Activated CD4-positive, alpha-beta memory T cell treated with anti-CD3 and anti-CD28 coated beads, Interleukin-2, amount 10 ng/mL, durations not matched to agents 7 days and 5 days (primary cell): ENCODE measurements at places on chromosomes 12 and 14. TPM values are rescaled to one million over a fixed set of nuclear protein-coding genes. Genes with fewer than 3 reads are reported as not detected.

- peak; percentile 49 for DNase-seq
Observed at GRCh38 chr12:120678572-120678971, 8.4 kb upstream of the MLEC start.

GRCh38 chr12:1728824-1729223 lies 38.0 kb downstream of the ADIPOR2 start:
- no peak for DNase-seq

DNA sequence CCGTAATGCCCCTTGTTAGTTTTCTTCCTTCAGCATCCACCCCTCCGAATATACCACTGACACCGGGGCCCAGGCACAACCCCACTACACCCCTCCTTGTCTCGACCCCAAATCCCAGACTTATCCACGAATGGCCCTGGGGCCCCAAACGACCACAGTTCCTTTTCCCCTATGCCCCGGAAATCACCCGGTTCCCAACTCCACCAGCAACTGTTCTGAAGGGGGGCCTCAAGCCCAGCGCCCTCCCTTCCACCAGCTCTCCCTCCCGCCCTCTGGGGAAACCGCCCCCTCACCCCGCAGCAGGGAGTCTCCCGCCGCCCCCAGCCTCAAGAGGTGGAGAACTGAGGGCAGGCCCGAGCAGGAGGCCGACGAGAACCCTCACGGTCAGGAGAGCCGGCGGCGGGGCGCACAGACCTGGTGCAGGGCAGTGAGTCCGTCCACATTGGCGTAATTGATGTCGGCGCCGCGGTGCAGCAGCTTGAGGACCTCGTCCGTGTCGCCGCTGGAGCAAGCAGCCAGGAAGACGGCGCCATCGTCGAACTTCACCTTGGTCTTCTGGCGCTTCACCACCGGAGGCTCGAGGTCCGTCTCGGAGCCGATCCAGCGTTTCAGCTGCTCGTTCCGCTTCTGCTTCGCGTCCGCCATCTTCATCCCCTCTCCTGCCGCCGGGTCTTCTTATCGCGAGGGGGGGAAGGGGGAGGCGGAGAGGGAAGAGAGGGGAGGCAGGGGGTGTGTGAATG lies 446 bp downstream of the PPP1R12A start:
- peak; percentile 56 for DNase-seq

DNA sequence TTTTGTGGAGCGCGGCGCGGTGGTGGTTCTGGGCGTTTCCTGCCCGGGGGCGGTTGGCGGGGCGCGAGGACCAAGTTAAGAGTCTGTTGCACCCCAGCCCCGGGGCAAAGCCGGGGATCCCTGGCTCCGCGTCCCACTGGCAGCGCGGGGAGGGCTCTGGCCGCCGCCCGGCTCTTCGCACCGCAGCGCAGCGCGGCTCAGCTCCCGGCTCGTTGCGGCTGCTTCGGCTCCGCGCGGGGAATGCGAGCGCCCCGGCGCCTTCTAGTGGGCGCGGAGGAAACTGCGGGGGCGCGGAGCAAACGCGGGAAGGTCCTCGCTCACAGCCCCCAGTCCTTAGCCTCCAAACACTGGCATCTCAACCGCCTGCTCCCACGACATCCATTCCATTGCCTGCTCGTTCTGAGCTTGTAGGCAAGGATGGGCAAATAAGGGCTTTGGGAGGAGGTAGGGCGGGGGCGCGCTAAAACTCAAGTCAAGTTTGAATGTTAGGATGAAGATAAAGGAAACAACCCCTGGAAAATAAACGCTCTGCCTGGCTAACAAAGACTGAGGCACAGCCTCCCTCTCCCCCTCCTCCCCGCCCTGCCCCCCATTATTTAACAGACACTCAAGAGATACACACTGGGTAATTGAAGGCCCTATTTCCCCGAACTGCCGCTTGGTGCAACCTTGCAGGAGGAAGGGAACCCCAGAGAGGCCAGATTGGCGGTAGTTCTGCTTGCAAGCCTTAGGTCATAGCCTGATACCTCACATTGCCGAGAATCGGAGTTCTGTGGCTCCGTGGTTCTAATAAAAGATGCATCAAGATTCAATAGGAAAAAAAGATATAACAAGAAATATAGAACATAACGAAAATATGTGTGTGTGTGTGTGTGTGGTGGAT lies at the start of gene B4GALNT1:
TSS of gene B4GALNT1 (minus strand) at position 244 of the 883 bp plus-strand sequence. CDS start 1,069 bp downstream, outside the sequence.
- peak; percentile 71 for DNase-seq

GRCh38 chr14:83379436-83379835 lies 1845.8 kb upstream of the SEL1L start:
- no peak for DNase-seq

DNA sequence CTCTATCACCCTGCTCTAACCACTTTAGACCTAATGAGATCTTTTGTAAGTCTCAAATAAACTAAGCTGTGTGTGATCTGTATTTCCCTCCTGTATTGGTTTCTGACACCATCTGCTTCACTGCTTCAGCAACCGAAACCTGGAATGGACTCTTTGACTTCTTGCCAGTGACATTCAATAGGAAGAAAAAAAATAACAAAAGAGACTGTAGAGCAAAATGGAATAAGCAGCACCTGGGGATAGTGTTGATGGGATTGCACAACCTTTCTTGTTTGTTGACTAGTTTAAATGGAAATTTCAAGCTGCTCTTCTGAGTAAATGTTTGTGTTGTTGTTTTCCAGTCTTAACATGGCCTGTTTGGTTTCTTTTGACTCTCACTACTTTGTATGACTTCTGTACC lies 888.6 kb upstream of the SEL1L start:
- no peak for DNase-seq

DNA sequence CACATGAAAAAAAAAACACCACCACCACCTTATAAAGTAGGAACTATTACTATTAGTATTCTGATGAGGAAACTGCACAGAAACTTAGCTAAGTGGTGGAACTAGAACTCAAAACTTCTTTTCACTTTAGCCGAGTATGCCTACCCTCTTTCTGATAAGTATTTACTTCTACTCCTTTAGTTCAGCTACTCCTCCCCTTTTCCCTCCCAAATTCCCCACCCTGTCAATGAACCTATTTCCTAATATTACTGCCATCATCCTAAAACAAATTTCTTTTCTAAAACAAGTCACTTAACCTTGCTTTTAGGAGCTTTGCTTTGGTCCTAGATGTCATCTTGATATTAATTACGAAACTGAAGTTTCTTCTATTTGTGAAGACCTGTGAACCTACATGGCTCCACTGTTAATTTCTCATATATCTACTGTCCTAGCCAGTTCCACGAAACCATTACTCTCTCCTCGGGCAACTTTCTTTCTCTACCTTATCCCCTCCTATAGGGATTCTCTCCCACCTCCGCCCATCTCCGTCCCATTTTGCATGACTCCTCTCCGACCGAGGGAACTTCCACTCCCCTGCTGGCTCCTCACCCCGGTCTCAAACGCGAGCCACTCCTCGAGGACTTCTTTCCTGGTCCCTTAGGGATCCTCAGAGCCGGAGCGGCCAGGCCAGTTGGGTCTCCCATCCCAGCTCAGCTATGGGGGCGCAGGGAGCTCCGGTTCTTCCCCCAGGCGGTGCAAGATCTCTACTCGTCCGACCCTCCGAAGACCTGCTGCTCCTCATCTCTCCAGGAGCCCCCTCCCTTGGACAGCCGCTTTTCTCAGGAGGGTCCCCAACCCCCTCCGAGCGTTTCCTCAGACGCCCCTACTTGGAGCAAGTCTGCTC lies 1.1 kb downstream of the NUMB start:
- DNase-seq = no peak

- no peak for DNase-seq
Observed at GRCh38 chr12:50188241-50188781, 21.1 kb upstream of the CERS5 start.

Gene RGS6
- 3.1 TPM for total RNA-seq

Gene OR9K2
- total RNA-seq = not detected

Gene LMO3
- total RNA-seq = not detected

Gene LPAR5
- 7.8 TPM for total RNA-seq
